Cerebellar nuclear complex (tissue), 1 donor: ENCODE measurements at places on chromosomes 1 and 21.

- no peak for DNase-seq
Measured at GRCh38 chr1:11748294-11749202, 12.6 kb downstream of the AGTRAP start.

- no peak for DNase-seq
Measured at GRCh38 chr1:113669988-113670387, 89.3 kb downstream of the PHTF1 start.

- no peak for DNase-seq
Measured at GRCh38 chr1:33763406-33763805, 100.5 kb upstream of the HMGB4 start.

GRCh38 chr1:221865808-221866207 is 123.9 kb upstream of the DUSP10 start:
- no peak for DNase-seq

DNA sequence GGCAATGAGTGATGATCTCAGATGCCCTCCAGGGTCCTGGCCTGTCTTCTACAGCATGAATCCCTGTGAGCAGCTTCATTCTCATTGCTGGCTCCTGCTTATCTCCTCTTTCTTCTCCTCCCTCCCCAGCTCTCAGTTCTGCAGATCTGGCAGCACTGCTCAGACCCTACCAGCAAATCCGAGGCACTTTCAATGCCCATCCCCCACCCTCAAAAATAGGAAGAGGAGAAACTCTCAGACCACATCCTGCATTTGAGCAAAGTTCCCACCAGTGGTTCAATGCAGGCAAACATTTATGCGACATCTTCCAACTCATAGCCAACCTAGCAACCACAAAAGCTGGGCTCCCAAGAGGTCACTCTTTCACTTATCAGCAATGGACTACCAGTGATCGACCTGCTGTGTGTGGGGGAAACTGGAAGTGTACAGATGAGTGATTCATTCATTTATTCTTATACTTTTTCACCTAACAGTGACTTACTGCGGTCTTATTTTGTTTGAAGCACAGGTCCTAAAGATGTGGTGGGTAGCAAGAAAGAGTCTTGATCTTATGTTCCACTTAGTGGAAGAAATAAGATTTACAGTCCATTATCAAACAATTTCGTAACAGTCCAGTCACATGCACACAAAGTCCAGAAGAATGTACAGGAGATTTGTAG is 5.8 kb upstream of the CHI3L2 start:
- DNase-seq: no peak

DNA sequence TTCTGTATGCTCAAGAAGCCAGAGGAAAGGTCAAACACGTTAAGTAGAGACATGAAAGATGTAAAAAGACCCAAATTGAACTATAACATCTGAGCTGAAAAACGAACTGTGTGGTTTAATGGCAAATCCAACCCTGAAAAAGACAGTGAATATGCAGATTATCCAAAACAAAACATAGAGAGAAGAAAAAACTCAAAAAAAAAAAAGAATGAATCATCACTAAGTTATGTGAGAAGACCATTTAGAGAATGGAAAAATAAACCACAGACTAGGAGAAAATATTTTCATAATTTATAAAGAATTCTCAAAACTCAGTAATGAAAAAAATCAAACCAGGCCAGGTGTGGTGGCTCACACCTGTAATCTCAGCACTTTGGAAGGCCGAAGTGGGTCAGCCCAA is 253.3 kb downstream of the PLPP3 start:
- DNase-seq: no peak

DNA sequence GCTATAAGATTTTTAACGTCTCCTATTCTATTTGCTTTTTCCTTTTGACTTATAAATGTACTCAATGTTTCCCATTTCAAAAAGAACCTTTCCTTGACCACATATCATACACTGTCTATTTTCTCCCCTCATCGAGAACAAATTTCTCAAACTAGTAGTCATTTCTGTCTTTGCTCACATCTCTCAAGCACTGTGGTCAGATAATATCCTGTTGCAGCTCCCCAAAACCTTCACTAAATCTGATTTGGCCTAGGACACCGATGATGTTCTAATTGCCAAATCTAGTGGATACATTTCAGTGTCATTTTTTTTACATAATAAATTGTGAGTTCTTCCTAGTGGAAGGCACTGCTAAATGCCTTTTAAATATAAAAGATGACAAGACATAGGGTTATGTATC is 19.4 kb downstream of the CXADR start:
- no peak for DNase-seq

- no peak for DNase-seq
Measured at GRCh38 chr1:203039609-203040512, 13.6 kb downstream of the PPFIA4 start.

- DNase-seq: no peak
Measured at GRCh38 chr1:223203034-223203408, 60.0 kb upstream of the TLR5 start.

- DNase-seq: no peak
Measured at GRCh38 chr1:192581131-192581927, 5.8 kb downstream of the RGS1 start.

GRCh38 chr1:2949966-2950925 is 71.0 kb upstream of the ACTRT2 start:
- no peak for DNase-seq

- no peak for DNase-seq
Measured at GRCh38 chr1:231241750-231242149, 738 bp downstream of the GNPAT start.

GRCh38 chr1:242205622-242206489 is 207.0 kb upstream of the MAP1LC3C start:
- no peak for DNase-seq

GRCh38 chr1:72649211-72649888 is 367.0 kb upstream of the NEGR1 start:
- no peak for DNase-seq

- DNase-seq: no peak
Measured at GRCh38 chr21:31553926-31554325, 105.6 kb upstream of the SOD1 start.

- no peak for DNase-seq
Measured at GRCh38 chr1:205344066-205344928, 12.4 kb downstream of the KLHDC8A start.

DNA sequence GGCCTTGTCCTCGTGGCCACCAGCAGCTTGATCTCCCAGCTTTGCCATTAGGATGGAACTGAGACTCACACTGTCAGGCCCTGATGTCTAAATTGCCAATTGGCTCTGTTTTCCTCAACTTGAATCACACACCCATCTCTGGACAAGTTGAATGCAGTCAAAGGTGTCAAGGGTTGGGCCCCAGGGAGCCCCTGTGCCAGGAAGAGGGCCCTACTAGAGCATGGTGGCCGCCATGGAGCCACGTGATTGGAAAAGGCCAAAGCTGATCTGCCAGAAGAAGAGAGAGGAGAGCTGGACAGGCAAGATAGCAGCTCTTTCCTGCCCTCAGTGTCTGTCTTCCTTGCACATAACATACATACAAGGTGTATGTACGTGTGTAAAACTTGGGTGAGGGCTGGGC is 54.9 kb upstream of the NEK2 start:
- no peak for DNase-seq

DNA sequence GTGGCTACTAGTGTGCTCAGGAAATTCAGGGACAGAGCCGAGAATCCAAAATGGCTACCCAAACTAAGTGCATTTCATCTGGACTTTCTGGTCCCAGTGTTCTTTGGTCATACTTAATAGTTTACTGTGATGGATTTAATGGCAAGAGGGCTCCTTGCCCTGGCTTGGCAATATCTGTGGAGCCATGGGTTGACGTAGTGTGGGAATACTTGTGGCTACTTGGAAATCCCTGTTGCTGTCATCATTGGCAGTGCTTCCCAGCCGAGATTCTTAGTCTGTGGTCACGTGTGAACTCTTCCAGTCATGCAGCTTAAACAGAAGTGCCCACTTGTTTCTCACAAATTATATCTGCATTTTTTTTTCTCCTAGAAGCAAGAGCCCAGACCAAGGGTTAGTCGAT is 198.9 kb downstream of the HS2ST1 start:
- DNase-seq: no peak

DNA sequence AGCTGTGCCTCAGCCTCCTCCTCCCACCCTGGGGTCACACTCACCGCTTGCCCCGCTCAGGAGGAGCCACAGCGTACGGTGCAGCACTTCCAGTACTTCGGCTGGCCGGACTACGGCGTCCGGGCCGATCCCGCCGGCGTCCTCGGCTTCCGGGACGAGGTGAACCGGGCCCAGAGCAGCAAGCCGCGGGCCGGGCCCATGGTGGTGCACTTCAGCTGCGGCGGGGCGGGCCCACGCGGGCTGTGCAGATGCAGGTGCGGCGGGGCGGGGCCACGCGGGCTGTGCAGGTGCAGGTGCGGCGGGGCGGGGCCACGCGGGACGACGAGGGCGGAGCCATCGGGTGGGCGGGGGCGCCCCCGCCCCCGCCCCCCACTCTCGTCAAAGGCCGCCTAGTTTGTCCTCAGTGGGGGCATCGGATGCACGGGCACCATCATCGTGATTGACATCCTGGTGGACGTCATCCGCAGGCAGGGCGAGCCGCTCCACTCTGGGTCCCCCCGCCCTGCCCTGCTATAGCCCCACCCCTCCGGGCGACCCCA is 5.5 kb downstream of the RNF223 start:
- DNase-seq: no peak

DNA sequence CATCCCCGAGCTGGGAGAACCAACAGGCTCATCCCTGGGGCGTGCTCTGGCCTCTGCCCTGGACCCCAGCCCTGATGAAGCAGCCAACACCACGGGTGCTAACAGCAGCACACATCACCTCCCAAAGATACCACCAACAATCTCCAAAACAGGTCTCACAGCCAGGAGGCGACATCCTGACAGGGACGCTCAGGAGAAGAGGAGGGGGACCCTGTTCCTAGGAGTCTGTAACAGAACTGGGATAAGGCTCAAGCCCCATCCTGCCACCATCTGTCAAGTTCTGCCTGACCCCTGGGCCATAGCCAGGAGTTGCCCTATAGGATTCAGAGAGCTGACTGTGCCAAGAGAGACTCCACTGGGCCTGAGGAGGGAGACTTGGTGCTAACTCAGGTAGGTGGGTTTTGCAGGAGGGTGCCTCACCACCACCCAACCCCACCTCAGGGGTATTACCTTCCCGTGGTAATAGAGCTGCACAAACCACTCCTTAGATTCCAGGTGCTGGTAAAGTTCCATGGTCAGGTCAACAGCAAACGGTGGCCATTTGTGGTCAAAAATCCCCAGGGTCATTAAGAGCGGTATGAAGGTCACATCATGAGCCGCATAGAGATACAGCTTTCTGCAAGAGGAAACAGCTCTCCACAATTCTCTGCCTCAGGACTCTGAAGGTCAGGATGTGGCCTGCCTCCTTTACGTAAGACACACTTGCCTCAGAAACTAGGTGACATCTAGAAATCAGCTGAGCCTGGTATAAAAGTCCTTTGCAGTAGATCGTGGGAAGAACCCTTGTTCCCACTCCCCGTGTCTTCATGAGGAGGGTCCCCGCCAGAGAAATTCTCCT is 22.3 kb downstream of the ACP6 start:
- DNase-seq: no peak

GRCh38 chr1:185595835-185596667 is 138.1 kb upstream of the HMCN1 start:
- DNase-seq: no peak

DNA sequence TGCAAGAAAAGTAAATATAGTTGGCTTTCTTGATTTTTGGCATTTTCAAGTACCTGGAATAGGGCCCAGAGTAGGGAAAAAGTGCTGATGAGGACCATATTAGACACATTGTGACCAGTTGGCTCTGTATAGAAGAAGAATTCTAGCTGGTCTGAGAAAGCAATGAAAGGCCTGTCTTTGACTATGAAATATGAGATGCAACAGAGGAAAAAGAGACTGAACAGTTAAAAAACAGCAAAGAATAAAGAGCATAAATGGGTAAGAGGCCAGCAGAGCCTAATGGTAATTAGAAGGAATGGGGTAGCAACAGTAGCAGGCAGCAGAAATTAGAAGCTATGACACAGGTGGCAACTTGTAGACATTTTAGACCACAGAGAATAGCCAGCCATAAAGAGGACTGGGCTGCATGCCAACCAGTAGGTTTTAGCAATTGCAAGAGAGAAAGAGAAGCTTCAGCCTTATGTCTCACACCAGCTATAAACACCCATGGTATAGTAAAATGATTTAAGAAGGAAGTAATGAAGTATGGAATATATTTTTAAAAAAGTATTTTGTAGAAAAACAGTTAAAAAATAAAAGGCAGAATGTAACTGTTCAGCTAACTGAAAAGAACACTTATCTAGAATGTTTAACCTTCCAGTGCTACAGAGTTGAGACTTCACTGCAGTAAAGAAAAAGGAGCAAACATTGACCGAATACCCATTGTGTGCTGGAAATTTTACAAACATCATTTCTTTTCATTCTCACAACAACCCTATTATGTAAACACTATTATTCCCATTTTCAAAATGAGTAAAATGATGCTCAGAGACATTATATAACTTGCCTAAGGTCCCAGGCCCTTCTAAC is 114.1 kb downstream of the LHX4 start:
- DNase-seq: no peak

- DNase-seq: peak; percentile 83
Measured at GRCh38 chr1:222275729-222276465, 272.0 kb downstream of the HHIPL2 start.

- DNase-seq: no peak
Measured at GRCh38 chr1:150365941-150366340, 2.0 kb downstream of the RPRD2 start.

DNA sequence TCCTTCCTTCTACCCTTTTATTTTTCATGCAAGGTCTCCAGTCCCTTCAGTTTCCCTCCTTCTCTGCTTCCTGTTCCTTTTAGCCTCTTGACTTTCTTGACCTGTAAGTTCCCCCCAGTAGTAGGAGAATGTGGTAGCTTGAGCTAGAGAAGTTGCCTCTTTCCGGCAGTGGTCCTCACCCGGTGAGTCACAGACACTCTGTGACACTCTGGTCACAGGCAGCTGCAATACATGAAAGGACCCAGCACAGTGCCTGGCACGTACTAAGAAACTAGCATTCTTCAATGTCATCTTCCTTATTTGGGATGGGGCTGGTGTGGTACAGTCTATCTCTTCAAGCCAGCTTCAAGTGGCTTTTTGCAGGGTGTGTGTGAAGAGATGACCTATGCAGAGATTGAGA is 16.0 kb downstream of the PFKFB2 start:
- no peak for DNase-seq

DNA sequence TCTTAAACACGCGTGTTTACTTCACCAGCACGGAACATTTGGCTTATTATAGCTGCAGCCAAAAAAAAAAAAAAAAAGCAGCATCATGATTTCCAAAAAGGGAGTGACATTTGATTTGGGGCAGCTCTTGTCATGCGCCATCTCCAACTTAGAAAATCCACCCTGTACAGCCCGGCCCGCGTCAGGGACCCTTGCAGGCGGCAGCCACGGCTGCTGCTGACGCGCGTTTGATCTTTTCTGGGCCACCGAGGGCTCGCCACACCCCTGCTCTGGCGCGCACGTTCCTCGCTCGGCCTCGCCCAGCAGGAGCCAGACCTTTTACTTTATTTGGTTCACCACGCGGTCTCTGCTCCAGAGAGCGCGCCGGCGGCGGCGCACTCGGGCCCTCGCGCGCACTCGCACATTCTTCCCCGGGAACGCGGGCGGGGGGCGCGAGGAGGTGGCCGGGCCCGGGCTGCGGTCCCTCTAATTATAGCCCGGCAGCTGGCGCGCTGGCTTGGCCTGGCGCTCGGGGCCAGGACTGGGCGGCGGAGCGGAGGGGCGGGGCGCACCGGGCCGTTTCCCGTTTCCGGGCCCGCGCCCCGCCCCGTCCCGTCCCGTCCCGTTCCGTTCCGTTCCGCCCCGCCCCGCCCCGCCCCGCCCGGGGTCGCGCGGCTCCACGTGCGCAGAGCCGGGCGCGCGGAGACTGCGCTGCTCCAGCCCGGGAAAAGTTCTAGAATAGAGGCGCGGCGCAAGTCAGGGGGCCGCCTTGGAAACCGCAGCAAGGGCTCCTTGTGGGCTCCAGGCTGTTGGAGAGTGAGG is 10.2 kb downstream of the IRF2BP2 start:
- DNase-seq: no peak
